Iris pigment epithelial cell (primary cell): ENCODE measurements at places on chromosomes 5 and 9.
A peak's percentile ranks its signal among the peaks of the same experiment; 100 is the strongest.

DNA sequence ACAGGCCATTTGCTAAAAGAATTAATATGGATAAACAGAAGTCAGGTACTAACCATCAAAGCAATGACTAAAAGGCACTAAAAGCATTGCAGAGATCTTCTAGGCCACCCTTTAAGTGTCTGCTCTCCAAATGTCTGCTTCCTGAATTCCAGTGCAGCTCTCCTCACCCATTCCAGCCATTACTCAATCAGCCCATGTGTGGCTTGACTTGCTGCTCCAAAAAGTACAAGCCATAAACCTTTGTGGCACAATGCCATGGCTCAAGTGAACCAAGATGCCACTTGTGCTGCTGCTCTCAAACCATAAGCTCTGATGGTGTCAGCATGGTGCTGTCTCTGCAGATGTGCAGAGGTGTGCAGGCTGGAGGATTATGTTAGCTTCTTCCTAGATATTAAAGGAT lies 290.2 kb upstream of the POU5F2 start:
- peak; percentile 13 for DNase-seq

- DNase-seq: peak; percentile 75
These were observed 93.3 kb upstream of the SLC44A1 start for GRCh38 chr9:105150991-105151685.

DNA sequence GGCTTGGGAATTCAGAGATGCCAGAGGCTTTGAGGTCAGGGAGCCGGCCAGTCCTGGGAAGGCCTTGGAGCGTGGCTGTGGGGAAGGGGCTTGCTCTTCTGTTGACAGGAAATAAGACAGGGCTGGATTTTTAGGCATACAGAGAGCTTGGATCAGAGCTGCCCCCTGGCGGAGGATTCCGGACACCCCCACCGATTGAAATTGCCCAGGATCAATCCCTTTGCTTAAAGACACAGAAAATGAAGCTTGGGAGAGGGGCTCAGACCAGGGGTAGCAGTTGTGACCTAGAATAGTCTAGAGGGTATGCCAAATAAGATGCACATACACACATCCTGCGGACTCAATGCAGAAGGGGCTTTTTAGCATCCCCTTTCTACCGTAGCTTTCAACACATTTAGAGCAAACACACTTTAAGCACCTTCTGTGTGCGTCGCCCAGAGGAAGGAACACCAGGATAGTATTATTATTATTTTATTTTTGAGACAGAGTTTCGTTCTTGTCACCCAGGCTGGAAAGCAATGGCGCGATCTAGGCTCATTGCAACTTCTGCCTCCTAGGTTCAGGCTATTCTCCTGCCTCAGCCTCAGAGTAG lies 1.7 kb upstream of the NTMT1 start:
- no peak for DNase-seq

- DNase-seq: peak; percentile 35
These were observed 5.2 kb upstream of the TCERG1 start for GRCh38 chr5:146441896-146442295.

DNA sequence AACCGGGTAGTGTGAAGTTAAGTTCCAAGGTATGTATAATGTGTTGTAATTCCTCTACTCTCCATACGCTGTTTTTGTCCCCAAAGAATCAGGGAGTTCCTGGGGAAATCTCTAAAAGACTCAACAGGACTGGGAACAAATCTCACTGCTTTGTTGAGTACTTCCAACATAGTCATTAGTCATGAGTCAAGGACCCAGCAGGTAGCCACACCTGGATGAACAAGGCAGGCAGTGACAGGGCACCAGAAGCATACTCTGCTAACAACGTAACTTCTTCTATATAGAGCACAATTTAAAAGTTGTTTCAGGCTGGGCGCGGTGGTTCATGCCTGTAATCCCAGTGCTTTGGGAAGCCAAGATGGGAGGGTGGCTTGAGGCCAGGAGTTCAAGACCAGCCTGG lies 126.8 kb downstream of the SLC1A3 start:
- DNase-seq: no peak

- DNase-seq: no peak
These were observed 12.1 kb downstream of the PTGES2 start for GRCh38 chr9:128115187-128116103.

DNA sequence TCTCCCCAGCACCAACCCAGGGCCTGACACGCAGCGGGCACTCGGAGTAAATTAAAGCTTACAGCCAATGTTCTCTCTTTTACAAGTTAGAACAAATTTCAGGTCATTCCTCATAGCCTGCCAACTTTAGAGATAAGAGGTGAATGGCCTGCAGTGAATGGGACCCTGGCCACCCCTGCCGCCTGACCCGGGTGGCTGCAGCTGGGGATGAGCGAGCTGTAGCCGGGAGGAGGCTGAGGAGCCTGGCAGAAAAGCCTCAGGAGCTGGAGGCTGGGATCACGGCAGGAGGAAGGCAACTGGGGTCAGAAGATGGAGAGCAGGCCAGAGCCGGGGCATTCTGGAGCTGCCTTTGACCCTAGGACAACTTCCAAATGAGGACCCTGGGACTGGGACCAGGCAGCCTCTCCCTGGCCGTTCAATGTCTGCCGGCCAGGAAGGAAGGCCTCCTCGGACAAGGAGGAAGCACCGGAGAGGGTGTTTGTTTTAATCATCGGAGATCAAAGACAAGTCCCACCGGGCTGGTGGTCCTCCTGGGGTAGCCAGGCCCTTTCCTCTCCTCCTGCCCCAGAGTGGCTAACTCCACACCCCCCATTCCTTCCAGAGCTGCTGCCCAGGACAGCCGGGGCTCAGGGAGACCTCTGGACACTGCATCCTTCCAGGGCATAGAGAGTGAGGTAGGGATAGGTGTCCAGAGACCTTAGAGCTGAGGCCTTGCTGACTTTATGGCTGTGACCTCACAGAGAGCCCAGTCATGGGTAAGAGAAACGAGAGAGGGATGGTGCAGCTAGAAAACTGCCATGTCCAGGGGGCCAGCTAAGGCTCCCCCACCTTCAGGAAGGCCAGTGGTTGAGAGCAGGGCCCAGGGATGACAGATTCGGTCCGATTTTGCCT lies 87.3 kb upstream of the LMX1B start:
- no peak for DNase-seq

GRCh38 chr9:132424857-132425674 lies 15.1 kb downstream of the CFAP77 start:
- no peak for DNase-seq

- DNase-seq: no peak
These were observed 607 bp upstream of the HNRNPAB start for GRCh38 chr5:178203670-178204181.

DNA sequence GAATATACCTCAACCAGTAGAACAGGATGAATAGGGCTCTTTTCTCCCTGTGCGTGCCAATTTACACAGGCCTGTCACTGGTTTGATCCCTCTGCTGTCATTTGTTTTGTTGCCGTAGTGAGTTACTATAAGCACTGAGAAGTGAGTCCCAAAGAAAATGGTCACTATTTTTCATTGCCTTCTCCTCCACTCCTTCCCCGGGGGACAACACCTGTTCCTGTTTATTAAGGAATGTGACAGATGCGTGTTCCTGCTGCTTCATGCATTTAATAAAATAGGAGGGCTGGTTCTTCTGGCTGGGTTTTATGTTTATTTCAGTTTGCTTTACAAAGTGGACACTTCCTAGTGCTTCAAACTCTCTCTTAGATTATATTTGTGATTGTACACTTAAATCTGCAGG lies 6.4 kb downstream of the THBS4 start:
- DNase-seq: no peak

DNA sequence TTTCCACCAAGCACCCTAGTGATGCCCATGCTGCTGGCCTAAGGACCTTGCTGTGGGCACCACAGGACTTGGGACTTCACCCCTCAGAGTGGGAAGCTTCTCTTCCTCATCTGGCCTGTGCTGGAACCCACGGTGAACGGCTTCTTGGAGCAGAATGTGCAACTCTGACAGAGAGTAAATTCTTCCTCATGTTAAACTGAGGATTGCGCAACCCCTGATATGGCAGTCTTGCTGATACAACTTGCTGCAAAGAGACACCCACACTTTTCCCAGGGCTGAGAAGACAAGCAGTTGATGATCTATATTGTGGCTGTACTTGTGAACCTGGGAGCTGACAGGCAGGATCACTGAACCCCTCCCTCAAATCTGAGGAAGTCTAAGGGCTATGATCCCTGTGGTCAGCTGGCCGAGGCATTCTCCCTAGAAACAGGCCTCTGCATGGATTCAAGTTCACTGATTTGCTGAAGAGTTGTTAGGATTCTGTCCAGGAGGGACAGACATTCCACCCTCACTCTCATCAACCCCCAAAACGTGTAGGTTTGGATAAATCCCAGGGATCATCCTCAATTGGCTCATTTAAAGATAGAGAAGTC lies 307.2 kb downstream of the MTRR start:
- peak; percentile 17 for DNase-seq

- DNase-seq: peak; percentile 28
These were observed 31.0 kb downstream of the SNX18 start for GRCh38 chr5:54548565-54548964.

- peak; percentile 31 for DNase-seq
These were observed 14.7 kb upstream of the OMD start for GRCh38 chr9:92438900-92439526.

DNA sequence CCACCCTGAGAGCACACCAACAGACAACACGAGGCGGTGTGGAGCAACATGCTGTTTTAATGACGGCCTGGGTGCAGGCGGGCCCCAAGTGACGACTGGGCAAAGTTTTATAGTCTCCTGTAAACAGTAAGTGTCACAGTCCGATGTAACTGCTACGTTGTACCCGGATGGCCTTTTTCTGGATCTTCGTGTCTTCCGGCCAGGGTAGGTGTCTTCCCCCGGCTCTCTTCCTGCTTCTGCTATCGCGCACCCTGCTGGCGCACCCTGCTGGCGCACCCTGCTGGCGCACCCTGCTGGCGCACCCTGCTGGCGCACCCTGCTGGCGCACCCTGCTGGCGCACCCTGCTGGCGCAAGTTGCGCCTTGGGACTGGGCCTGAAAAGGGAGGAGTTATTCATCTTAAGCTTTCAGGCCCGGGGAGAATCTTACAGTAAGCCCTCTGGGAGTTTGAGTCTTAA lies 143.0 kb upstream of the TARS1 start:
- DNase-seq: no peak

DNA sequence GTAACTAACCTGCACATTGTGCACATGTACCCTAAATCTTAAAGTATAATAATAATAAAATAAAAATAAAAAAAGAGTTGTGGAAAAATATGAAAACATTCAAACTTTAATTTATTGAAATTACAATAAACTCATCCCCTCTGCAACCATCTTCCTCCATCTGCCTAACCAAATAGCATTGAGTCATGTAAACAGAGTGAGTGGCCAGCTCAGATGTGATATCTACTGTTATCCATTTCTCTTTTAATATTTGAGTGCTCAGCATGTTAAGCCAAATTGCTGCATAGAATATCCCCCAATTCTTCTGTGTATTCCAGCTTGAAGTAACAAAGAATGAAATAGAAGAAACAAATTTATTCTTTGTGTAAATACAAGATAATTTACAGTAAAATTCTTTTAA lies 124.4 kb upstream of the HMHB1 start:
- DNase-seq: no peak

DNA sequence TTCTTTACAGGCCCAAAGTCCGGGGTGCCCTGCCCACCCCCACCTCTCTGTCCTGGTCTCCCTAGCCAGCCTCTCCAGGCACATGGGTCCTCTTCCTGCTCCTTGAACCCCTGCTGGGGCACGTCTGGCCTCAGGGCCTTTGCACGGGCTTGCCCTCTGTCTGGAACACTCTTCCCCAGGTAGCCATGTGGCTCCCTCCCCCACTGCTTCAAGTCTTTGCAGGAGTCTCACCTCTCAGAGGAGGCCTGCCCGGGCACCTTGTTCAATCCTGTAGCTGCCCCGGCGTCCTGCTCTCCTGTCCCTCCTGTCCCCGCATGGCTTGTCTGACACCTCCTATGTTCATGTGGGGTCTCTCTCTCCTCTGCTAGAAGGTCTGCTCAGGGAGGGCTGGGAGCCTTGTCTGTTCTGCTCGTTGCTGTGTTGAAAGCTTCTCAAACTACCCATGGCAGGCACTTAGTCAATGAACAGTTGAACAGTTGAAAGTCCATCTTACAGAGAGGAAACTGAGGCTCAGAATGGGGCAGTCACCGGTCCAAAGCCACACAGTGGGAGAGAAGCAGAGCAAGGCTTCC lies 241.4 kb downstream of the PBX3 start:
- no peak for DNase-seq

DNA sequence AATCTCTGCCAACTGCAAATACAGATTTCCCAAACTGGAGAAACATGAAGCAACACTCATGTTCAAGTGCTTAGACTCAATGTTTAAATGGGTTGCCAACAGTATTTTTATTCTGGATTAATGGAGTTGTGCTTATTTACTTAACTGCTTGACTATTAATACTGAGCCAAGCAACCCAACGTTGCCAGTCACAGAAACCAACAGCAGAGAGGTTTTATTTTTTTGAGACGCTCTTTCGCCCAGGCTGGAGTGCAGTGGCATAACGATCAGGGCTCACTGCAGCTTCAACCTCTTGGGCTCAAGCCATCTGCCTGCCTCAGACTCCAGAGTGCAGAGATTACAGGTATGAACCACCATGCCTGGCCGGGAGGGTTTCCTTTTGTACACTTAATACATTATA lies 8.5 kb upstream of the TMEM268 start:
- DNase-seq: no peak

- no peak for DNase-seq
These were observed 3.9 kb downstream of the TEX48 start for GRCh38 chr9:114678130-114678529.

GRCh38 chr9:73133921-73134407 lies 17.7 kb upstream of the ANXA1 start:
- DNase-seq: peak; percentile 16

GRCh38 chr9:136143215-136144001 lies 24.7 kb upstream of the TMEM250 start:
- DNase-seq: peak; percentile 34

- no peak for DNase-seq
These were observed 11.4 kb upstream of the RANBP3L start for GRCh38 chr5:36312953-36313672.

DNA sequence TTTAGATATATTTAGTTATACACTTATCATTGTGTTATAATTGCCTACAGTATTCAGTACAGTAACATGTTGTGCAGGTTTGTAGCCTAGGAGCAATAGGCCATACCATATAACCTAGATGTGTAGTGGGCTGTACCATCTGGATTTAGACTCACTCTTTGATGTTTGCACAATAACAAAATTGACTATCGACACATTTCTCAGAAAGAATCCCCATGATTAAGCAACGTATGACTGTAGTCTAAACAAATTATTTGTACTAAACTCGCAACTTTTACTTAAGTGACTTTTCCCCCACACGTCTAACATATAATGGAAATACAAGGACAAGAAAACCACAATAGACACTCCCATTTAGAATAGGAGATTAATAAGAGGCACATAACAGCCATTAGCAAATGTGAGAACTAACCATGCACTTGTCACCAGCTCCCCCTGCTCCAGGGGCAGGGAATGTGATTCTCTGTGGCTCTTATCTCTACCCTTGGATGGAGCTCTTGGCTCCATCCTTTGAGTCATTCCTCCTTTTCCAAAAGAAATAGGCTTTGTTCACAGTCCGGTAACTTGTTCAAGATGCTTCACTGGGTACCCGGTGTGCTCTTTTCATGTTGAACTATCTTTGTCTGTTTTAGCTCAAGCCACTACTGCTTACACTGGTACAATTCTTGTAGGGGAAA lies 8.7 kb upstream of the B4GALT1 start:
- DNase-seq: no peak

GRCh38 chr9:89026876-89027275 lies 35.6 kb downstream of the S1PR3 start:
- no peak for DNase-seq
